Central memory CD4-positive, alpha-beta T cell (primary cell): ENCODE measurements at places on chromosomes 5 and 9.

- DNase-seq: no peak
Observed at GRCh38 chr9:13175732-13176131, 103.8 kb downstream of the MPDZ start.

DNA sequence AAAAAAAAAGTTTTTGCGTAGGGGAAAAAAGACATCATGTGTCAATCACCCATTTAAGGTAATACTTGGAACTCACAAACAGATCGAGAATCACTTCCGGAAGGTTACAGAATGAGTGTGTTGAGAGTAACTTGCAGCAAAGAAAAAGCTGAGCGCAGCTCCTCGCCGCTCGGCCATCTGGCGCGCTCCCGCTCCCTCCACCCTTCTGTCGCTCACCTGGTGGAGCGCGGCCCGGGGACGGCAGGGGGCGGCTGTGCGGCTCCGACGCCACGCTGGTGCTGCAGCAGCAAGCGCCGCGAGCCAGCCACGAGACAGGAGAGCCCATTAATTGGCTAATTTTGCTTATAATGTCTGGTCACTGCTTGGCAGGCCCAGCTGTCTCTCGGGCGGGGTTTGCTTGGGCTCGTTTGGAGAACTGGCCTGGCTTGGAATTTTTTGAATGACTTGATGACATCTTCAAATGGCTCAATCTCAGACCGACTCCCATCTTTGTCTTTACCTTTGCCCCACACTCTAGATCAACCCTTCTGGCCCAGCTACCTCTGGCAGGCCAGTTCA lies 601.8 kb downstream of the CCDC171 start:
- DNase-seq: no peak

GRCh38 chr5:107300721-107301327 lies 369.9 kb downstream of the EFNA5 start:
- no peak for DNase-seq

GRCh38 chr9:135887585-135888050 lies 19.7 kb downstream of the CAMSAP1 start:
- DNase-seq: peak; percentile 63

DNA sequence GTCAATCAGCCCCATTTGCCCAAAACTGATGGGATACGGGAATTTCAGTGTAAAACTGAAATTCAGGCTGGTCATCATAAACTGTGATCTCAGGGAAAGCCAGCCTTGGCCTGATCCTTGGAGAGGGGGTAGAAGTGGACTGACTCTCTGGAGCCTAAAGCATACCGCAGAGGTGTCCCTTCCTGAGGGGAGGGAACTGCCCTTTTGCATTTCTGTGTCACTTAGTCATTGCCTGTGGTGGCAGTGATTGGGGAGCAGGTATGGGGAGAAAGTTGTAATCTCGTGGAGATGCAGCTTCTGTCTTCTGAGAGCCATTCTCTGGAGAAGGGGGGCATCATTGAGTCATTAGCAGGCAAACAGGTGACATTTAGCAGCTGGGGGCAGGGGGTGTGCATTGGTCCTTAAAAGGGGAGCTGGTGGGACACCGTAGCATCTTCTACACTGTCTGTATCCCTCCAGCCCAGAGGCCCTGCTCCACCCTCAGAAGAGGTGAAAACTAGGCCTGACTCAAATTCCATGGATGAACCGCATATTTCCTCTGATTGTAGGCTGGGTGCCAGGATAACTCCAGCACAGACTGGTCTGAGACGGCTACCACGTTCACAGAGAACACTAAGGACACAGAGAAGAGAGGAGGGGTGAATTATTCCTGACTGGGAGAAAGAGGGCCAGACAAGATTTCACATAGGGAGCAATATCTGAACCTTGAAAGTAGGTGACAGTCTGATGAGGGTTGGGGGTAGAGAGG lies 143.3 kb downstream of the SEC61B start:
- DNase-seq: no peak

- DNase-seq: no peak
Observed at GRCh38 chr9:37788332-37788731, 3.5 kb upstream of the EXOSC3 start.

DNA sequence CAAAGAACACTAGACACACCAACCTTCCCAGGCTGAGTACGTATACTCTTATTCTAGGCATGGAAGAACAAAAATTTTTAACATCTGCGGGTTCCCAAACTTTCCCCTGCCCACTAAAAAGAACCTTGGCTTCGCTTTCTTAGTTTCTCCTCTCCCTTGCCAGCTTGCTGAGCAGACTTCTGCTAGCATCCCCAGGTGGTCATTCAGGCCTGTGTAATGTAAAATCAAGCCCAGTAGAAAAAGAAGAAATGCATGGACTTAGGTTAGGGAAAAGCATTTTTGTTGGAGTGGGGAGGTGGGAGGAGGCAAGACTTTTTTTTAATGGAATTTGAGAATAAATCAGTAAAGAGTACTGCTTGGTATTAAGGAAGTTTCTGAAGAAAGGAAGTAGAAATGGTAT lies 331.0 kb upstream of the TLE4 start:
- no peak for DNase-seq

GRCh38 chr5:156164306-156164705 lies 162.7 kb upstream of the SGCD start:
- no peak for DNase-seq

- no peak for DNase-seq
Observed at GRCh38 chr5:142447887-142448286, 123.1 kb upstream of the SPRY4 start.

DNA sequence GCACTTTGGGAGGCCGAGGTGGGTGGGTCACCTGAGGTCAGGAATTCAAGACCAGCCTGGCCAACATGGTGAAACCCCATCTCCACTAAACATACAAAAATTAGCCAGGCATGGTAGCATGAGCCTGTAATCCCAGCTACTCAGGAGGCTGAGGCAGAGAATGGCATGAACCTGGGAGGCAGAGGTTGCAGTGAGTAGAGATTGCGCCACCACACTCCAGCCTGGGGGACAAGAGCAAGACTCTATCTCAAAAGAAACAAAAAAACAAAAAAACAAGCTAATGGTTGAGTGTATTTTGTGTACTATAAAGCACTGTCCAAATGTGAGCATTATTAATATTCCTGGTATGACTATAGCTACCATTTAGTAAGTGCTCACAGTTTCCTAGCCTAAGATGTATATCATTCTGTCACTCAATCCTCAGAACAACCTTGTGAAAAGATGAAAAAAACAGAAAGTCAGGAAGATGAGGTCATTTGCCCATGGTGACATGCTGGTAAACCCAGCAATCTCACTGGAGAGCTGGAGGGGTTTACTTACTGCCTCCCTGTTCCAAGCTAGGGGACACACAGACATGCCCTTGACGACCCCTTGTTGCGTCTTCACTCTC lies 27.7 kb downstream of the ARHGEF37 start:
- no peak for DNase-seq

DNA sequence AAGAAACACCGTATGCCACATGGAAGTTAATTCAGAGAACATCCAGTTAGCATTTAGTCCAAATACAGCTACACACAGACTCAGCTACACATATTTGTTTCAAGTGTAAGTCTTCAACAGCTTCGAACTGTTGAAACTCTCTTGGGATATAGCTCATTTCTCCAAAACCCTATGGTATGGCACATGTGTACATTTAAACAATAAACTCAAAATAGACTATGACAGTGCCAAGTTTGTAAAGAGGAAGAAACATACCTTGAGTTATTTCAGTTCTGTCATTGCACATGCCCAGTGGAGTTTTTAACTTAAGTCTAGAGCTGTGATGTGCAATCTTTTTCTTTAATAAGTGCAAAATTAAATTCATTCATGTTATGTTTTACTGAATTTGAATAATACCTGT lies 155.1 kb upstream of the RAI14 start:
- no peak for DNase-seq

DNA sequence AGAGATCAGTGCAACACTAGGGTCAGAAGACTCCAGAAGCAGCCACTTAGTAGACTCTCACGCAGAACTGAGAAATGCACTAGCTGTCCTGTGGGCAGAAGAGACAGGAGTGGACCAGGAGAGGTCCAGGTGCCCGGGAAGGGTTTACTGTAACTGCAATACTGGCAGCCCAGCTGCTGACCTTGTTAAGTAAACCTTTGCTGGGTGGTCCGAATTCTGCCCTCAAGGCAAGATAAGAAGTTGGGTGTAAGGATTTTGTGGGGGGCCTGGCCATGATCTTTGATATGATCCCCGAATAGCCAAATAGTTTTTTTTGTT lies 91.3 kb downstream of the PDE6A start:
- no peak for DNase-seq

GRCh38 chr5:160655717-160656116 lies 196.3 kb downstream of the ATP10B start:
- no peak for DNase-seq

GRCh38 chr5:137164961-137165360 lies 334.2 kb downstream of the SPOCK1 start:
- no peak for DNase-seq

DNA sequence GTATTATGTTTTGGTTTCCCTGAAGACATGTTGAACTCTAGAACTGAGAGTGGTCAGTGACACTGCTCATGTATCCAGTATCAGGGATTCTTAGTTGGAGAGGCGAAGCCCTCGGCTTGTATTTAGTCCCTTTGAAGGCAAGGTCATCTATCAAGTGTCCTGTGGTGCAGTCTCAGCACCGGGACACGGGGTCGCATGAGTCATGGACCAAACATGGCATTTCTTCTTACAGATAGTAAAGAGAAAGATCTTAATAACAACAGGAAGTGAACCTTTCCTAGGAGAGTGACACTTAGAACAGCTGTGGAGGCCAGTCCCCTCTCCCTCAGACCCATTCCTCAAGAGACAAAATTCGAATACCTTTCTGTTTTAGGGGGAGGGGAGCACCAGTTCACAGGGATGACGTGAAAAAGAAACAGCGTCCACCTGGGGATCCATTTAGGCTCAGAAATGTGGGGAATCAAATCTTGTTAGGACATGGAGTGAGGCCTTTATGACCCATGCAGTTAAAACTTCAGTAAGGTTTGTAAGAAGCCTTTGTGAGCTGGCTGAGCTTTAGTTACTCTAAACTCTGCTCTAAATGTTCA lies 86.5 kb downstream of the ADGRV1 start:
- DNase-seq: no peak

GRCh38 chr9:136808806-136809158 lies 1.0 kb downstream of the RABL6 start:
- DNase-seq: no peak

DNA sequence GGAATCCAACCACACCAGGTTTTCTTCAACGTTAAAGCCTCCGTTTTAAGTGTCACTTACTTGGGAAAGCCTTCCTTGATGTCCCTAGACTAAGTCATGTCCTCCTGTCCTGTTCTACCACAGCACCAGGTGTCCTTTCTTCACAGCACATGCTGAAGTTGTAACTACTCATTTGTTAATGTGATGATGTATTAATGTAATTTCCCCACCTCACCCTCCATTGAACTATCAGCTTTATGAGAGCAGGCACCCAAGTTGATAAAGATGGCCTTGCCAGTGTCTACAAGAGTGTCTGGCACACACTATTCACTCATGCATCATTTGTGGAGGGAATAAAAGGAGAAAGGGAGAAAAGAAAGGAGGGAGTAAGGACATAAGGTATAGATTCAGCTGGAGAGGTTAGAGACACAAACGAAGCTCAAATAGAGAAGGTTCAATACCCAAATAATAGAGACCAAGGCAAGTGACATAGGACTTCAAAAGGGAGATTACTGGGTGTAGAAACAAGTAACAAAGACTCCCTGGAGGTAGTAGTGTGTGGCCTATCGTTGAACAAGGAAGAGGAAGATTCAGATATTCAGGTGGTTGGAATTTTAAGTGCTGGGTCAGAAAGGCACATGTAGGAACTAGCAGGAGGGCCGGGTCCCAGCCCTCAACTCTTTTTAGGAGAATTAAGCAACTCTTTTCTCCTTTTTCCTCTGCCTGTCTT lies 6.6 kb downstream of the ITK start:
- no peak for DNase-seq

DNA sequence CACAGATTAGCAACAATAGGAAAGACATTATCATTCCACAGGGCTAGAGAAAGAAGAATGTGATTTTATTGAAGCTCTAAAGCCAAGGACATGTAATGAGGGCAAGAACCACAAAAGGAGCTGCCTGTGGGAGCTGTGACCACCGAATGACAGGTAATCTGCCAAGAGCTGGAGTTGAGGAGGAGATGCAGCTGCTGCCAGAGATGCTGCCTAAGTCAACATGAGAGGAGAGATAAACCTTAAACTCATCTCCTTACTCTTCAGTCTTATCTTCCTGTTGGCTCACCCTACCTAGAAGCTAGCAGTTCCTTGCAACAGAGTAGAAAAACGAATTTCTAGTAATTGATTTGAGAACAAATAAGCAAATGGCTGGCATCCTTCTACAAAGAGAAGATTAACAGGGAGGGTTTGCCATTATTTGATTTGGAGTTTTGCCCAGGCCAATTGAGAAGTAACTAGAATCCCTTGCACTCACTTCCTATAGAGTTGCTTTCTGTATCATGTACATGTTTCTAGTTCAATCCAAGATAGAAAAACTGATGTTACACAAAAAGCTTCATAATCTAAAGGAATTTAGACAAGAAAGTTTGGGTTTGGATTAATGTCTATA lies 539.2 kb downstream of the TLE1 start:
- DNase-seq: no peak

- no peak for DNase-seq
Observed at GRCh38 chr5:91707521-91707841, 324.4 kb upstream of the ARRDC3 start.

- no peak for DNase-seq
Observed at GRCh38 chr9:14846871-14847311, 63.3 kb downstream of the FREM1 start.

DNA sequence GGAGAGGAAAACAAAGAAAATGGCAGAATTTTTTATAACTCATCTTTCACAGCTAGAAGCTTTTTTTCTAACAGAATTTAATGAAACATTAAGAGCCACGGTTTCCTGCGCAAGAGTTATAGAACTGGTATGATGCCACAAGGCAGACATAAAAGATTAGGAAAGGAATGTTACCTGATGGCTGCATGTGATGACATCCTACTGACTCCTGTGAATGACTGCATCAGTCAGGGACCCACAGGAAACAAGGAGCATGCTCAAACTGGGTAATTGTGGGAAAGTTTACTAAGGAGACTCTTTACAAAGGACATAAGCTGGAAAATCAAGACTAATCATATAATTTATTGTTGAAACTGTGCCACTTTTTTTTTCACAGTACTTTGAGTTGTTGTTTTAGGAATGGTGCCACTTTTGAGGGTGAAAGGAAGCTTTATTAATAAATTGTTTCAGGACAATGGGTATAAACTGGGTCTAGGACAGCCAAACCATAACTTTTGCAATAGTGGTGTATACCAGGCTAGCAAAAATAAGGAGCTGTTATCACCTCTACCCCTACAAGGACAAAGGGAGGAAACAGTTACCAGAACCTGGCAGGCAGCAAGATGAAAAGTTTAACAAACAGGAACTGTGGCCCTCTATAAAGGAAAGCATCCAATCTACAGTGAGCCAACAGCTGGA lies 5.1 kb upstream of the TSLP start:
- DNase-seq: no peak

DNA sequence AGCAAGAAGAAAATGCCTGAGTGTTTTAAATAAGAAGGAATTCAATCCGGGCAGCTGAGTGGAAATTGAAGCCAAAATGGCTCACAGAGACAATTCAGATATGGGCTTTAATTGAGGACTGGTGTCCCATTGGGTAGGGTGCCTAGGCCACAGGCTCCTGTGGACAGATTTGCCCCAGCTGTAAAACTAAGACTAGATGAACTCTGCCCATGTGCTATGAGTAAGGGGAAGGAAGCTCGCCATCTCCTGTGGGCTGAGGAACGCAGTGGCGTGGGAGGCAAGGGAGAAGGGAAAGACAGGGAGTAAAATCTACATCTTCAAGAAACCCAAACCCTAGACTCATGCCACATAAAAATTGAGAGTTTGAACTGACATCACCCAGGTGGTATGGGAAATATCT lies 66.1 kb downstream of the KLHL3 start:
- no peak for DNase-seq
